ENCODE measurements at places on chromosomes 3 and 15.

DNA sequence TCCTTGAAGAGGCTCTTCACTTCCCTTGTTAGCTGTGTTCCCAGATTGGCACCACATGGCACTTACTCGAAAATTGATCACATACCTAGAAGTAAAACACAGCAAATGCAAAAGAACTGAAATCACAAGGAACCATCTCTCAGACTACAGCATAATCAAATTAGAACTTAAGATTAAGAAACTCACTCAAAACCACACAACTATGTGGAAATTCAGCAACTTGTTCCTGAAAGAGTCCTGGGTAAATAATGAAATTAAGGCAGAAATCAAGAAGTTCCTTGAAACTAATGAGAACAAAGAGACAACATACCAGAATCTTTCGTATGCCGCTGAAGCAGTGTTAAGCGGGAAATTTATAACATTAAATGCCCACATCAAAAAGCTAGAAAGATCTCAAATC, 566.3 kb upstream of the TGFBR2 start:
- no peak for DNase-seq

DNA sequence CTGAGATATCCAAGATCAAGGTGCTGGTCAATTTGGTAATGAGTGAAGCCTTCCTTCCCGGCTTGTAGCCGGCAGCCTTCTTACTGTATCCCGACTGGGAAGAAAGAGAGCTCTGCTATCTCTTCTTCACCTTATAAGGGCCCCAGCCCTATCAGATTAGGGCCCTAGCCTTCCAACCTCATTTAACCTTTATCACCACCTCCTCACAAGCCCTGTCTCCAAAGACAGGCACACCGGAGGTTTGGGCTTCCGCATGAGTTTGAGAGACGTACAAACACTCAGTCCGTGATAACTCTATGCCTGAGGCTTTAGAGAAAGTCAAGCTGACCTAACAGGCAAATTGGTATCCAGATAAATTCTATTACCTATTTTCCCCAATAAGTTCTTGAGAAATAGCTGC, 243.9 kb downstream of the OPA1 start:
- no peak for DNase-seq

DNA sequence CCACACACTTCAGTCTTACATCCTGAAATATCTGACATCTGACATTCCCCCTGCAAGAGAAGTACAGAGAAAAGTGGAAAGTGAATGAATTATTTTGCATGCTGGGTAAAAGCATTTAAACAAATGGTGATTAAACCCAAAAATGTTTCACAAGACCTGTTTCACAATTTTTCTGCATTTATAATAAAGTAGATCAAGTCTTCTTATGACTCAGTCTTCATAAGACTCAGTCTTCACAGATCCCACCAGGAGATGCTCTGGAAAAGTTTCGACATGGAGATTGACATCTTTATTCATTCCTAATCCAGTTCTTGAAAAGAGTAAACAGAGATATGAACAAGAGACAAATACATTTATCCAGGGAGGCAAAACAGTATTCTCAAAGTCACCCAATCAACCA, 13.2 kb upstream of the EDC3 start:
- peak; percentile 40 for DNase-seq

- no peak for DNase-seq
Measured at GRCh38 chr3:131883086-131883485, 151.7 kb downstream of the CPNE4 start.

DNA sequence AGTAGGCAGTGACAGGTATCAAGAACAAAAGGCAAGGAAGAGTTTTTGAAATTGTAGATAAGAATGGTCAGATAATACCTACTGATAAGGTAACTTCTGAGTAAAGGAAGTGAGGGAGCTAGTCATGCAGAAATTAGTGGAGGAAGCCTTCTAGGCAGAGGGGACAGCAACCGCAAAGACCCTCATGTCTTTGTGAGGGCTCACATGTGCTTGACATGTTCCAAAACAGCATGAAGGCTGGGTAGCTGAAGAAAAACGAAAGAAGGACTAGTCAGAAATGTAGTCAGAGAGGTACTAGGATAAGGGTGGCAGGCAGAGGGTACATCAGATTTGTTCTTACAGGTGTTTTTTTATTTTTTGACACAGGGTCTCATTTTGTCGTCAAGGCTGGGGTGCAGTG, 5.3 kb downstream of the SIN3A start:
- DNase-seq: no peak

GRCh38 chr15:92648190-92648875, 7.2 kb downstream of the FAM174B start:
- DNase-seq: no peak

DNA sequence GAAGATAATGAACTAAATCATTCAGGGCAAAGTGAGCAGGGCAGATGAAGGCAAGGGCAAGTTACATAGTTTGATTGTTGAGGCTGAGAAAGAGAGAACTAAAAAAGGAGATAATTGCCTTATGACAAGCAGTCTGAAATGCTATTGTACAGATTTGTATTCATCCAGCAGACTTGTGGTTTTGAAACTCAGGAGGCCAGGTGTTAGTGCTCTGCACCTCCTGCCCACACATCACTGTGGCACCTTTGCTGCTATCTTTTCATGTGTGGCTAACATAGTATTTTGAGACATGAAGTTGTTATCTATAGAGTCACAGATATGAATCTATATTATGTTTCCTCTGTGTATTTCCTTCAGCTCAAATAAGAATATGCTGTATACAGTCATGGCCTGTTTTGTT, 24.3 kb upstream of the SUCLG2 start:
- DNase-seq: no peak

DNA sequence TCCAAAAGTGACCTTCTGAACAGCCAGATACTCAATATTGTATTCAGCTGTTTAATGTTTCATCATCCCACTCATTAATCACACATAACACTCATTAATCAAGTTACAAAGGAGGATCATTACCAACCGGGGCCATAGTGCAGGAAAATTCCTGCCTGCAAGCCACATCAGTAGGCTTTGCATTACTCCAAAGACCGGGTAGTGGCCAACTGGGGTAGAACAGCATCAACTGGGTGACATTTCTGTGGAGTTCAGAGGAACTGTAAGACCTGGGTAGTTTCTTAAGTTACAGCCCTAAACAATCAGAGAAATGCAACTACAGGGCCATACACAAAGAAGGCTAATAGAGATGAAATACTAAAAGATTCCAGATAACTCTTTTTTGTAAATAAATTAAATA, 253.1 kb downstream of the WDR72 start:
- no peak for DNase-seq

- DNase-seq: no peak
Measured at GRCh38 chr3:117600112-117600511, 890.5 kb downstream of the TUSC7 start.

- no peak for DNase-seq
Measured at GRCh38 chr3:9298236-9298635, 48.8 kb upstream of the SRGAP3 start.

DNA sequence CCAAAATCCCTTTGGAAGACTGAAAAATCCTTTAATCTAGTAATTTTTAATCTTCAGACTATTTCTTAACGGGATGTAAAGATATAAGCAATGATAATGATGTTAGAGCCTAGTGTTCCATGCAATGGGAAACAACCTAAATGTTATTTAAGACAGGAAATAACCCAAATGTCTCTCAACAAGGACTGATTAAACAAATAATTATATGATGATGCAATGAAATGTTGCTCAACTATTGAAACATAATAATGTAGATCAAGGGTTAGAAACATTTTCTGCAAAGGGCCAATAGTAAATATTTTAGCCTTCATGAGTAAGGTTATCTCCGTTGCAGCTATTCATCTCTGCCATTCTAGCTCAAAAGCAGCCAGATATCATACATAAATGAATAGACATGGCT, 275.4 kb downstream of the NEK10 start:
- peak; percentile 64 for DNase-seq

- no peak for DNase-seq
Measured at GRCh38 chr15:96767703-96768434, 437.4 kb downstream of the NR2F2 start.

- peak; percentile 66 for DNase-seq
Measured at GRCh38 chr3:59367150-59367549, 317.3 kb upstream of the CFAP20DC start.

DNA sequence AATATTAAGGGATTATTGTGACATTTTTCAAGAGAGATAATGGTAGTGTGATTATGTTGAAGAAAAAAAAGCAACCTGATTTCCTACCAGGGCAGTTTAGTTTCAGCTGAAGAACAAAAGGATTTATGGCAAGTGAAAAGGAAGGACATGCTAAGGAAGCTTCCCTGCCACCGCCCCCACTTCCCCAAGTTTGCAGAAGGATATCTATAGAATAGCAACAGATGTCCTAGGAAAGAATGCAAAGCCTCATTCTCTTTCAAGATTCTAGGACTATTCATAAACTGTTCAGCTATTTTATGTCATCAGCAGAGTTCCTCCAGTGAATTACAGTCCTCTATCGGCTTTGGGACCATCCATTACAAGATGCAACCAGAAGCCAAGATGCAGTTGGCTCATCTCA, 160.8 kb downstream of the SATB1 start:
- DNase-seq: no peak

- DNase-seq: no peak
Measured at GRCh38 chr15:31023841-31024240, 32.4 kb upstream of the MTMR10 start.

GRCh38 chr3:135268941-135269532, 474.0 kb downstream of the EPHB1 start:
- no peak for DNase-seq

DNA sequence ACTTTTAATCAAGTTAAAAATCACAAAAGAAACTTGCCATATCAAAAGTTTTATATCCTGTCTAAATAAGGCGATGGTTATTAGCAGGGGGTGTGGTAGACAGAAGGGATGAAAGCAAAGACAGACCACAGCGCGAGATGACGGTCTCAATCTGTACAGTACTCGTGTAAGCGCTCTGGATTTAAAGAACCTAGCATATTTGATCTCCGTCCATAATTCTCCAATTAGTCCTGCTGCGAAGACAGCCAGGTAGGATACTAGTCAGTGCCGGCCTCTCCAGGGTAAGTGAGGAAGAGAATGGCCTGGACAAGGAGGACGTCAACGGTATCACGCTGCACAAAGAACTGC, 701 bp downstream of the SGO1 start:
- DNase-seq: peak; percentile 31

DNA sequence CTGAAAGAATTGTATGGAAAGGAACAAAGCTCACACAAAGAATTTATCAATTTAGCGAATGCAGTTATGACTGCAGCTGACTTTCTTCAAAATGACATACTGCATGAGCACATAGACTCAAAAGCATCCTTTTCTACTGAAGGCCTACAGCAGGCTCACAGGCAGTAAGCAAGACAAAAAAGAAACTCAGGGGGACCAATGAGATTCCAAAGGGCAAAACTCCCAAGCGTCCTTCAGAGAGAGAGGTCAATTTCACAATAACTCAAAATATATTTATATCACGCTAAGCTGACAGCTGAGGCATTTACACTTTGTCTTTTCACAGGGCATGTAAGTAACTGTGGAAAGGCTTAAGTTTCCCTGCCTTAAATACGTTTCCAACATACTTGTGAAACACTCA, 427.9 kb upstream of the RASGRP1 start:
- peak; percentile 36 for DNase-seq

DNA sequence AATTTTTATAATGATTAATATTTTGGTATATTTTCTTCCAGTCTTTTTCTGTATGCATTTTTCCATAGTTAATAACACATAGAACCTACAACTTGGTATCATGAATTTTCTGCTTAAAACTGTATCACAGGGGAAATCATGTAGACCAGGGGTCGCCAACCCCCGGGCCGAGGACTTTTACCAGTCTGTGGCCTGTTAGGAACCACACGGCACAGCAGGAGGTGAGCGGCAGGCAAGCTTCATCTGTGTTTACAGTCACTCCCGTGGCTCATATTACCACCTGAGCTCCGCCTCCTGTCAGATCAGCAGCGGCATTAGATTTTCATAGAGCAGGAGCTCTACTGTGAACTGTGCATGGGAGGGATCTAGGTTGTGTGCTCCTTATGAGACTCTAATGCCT, 54.7 kb downstream of the RPL22L1 start:
- DNase-seq: no peak

GRCh38 chr15:33284336-33284735, 26.4 kb upstream of the RYR3 start:
- DNase-seq: no peak

- DNase-seq: no peak
Measured at GRCh38 chr3:299590-300301, 103.2 kb downstream of the CHL1 start.

- no peak for DNase-seq
Measured at GRCh38 chr3:152389316-152389934, 120.7 kb downstream of the MBNL1 start.

GRCh38 chr3:46695962-46696894, 2.7 kb upstream of the ALS2CL start:
- DNase-seq: no peak

- peak; percentile 49 for DNase-seq
Measured at GRCh38 chr3:8768364-8769087, 887 bp downstream of the OXTR start.

DNA sequence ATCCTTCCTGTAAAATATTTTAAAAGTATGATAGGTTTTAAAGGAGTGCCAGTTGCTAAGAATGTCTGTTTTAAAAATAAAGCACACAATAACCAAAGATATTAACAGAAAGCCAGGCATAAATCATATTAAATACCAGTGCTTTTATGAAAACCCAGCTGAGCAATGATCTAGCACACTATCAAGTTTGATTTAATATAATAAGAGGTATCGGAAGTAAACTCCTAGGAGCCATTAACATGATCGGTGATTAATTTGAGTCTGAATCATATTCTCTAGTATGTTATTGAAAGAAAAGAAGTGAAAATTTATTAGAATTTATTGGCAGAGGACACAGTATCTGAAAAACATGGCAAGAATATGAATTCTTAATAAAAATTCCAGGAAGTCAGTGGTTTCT, 91.7 kb downstream of the SPATA16 start:
- no peak for DNase-seq

DNA sequence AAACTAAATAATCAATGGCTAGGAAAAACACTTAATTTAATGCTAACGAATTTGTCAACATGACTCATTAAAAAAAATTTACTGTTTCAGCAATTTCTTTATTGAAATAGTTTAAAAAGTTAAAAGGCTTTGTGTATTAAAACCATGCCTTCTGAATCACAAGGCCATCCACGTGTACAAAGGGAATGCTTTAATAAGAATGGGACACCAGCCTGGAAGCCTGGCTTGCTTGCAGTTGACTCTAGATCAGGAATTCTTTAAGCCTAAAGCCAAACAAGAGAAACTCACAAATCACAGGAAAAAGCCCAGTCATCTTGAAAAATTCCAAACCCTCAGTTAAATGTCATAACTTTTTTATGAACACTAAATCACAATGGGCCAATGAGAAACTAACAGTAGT, 137.6 kb downstream of the PEAK1 start:
- DNase-seq: peak; percentile 57

- no peak for DNase-seq
Measured at GRCh38 chr3:140428380-140428779, 249.5 kb upstream of the TRIM42 start.

DNA sequence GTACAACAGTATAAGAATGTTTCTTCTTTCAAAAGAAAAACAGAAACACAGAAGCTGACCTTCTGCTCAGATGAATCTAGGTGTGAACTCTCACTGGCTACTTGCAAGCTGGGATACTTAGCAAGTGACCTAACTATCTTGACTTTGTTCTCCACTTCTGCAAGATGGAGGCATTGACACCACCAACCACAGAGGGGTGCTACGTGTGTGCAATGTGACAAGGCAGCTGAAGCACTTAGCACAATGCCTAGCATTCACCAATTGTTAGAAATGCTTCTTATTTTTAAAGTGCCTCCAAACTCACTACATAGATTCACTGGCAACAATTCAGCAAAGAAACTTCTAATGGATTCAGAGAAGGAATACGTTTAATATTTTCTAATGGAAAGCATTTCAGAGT, 331.4 kb upstream of the WNT5A start:
- DNase-seq: peak; percentile 14

- DNase-seq: peak; percentile 87
Measured at GRCh38 chr3:184568924-184569829, 7.6 kb downstream of the EPHB3 start.
